Germinal center (tissue), 1 donor: ENCODE measurements at places on chromosomes 2 and 18.

GRCh38 chr2:40240070-40240469, 211.8 kb downstream of the SLC8A1 start:
- no peak for DNase-seq

DNA sequence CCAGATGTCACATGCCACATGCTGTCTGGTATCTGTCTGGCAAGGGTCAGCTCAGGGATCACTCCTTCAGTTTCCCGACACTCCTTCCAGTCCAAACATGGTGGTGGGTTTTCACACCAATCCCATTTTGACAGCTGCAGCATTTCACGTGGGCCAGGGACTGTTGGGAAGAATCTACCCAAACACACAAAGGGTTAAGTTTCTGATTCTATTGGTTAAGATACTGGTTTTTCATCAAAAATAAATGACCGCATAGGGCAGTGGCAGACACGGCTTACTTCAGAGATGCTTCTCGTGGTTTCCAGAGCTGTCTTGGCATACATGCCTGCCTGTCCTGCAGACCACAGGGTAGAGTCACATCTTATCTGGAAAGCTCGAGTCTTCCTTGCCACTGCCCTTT, 79.7 kb downstream of the PSMG2 start:
- no peak for DNase-seq

- DNase-seq: no peak
Observed at GRCh38 chr2:14745288-14746076, 113.0 kb downstream of the LRATD1 start.

DNA sequence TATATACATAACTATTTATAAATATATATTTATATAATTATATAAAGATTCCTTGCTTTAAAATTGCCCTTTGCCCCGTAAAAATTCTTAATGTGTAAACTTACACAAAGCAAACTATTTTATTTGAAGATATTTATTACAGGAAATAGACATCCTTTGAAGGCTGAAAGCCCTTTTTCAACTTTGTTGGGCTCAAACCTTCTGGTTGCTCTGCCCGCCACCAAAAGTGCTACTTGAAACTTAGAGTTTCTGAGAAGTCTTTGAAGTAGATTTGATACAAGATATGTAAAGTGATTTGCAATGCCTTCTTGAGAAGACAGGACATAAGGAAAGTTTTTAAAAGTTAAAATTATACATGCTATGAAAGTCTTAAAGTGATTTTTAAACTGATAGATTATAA, 36.6 kb upstream of the METAP1D start:
- no peak for DNase-seq

GRCh38 chr2:42446503-42447271, 47.1 kb downstream of the KCNG3 start:
- no peak for DNase-seq

- peak; percentile 78 for DNase-seq
Observed at GRCh38 chr2:178450524-178450773, 526 bp downstream of the PRKRA start.

GRCh38 chr2:48009256-48009655, 103.0 kb upstream of the FBXO11 start:
- DNase-seq: no peak

DNA sequence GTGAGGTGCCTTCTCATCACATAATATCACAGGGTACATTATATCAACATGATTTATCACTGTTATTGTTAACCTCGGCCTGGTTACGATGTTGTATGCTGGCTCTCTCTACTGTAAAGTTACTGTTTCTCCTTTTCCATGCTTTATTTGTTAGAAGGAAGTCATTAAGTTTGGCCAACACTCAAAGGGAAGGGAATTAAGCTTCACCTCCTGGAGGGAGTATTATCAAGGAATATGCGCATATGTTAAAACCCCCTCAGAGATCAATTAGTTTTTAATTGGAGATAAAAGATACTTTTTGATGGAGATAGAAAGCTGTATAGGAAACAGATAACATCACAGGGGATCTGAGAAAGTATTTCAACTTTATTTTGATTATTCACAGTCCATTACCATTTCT, 221.6 kb downstream of the DLGAP1 start:
- DNase-seq: no peak

DNA sequence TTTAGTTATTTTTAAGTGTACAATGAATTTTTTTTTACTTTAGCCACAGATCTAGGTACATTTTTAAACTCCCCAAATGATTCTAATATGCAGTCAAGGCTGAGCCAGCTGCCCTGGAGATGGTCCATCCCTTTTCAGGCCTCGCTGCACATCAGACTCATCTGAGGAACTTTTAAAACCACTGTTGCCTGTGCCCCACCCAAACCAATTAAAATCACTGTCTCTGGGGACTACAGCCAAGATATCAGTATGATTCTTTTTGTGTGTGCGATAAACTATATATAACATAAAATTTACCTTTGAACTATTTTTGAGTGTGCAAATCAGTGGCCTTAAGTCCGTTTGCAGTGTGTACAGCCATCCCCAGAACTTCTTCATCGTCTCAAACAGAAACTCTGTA, 9.1 kb upstream of the MALT1 start:
- no peak for DNase-seq

DNA sequence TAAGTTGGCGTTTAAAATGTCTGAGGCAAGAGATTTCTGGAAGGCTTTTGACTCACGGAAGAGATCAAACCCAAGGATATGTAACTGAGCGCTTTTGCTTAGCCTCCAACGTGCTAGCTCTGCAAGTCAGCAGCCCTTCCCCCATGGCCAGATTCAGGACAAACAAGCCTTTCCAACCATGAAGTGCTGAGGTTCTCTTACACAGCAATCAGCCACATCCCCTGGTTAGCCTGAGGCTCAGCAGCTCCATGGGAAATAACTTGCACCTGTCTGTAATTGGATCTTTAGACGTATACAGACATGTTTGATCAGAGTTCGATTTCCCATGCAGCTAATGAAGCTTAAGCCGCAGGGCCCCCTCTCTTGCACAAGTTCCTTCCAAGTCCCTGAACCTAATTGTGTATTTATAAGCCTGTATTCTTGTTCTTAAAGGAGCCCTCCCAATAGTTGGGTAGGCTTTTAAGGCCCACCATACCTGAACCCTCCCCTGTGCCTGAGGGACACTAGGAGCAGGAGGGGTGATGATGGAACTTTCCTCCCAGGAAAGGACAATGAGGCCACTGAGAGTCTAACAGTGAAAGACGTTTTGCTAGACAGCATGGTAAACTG, 2.1 kb upstream of the TMEM131 start:
- no peak for DNase-seq

DNA sequence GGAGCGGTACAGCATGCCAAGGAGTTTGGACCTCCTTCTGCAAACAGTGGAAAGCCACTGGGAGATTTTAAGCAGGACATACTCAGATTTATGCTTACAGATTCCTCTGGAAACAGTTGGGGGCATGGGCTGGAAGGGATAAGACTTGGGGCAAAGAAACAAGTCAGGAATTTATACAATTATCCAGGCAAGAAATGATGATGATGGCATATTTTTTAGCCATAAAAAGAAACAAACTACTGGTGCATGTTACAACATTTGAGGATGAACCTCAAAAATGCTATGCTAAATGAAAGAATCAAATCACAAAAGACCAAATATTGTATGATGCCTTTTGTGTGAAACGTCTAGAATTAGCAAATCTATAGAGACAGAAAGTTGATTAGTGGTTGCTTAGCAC, 13.5 kb upstream of the VIT start:
- no peak for DNase-seq

DNA sequence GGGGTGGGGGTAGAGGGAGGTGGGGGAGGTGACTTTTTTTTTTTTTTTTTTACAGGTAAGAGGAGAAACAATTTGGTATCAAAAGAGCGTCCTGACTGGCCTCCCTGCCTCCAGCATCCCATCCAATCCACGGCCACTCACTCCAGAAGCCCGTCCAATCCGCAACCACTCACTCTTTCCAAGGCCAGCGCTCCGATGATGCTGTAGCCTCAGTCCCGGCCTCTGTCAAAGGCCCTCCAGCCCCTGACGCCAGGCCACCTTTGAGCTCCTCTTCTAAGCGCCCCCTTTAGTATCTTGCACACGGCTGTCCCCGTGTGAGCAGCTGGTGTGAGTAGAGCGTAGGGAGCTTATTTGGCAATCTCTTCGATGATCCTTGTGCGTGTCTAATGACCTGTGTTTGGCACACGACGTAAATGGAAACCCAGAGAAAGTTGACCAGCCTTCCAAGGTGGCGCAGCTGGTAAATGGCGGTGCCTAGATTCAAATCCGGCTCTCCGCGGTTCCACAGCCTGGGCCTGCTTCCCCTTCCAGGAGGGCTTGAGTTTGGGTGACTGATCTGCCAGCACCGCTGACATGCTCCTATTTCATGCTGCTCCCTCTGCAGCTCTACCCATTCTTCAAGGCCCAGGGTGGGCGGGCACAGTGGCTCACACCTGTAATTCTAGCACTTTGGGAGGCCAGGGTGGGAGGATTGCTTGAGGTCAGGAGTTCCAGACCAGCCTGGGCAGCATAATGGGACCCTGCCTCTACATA, 23.8 kb upstream of the PXDN start:
- no peak for DNase-seq

DNA sequence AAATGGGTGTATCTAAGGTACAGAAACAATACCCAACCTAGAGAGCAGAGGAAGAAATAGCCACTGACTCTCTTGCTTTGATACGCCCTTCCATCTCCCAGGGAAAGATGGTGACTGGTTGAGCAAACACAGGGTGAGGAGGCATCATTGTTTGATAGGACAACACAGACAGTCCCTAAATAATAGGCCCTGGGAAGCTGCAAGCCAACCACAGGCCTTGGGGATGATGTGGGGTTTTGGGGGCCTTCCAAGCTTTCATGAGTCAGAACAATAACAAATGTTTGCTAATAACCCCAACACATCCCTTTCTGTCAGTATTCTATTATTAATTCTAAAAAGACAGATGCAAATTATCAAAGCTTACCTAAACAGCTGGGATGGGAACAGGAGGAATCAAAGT, 9.8 kb downstream of the LGALSL start:
- DNase-seq: no peak

- DNase-seq: no peak
Observed at GRCh38 chr2:181407171-181407570, 50.0 kb upstream of the ITGA4 start.

DNA sequence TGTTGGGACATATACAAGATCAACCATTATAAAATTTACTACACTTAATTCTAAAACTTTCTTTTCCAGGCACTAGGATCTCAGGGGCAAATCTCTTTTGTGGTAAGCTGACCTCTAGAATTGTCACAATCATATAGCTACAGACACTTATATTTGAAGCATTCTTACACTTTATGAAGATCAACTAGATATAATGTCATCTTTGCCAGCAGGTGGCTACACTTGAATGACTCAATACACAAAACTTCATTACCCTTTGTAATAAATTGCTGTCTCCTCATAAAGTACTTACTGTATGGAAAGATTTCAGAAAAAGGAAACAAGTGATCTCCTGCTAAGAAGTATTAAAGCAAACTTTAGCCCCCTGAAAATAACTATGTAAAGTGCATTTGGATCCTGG, 77.8 kb downstream of the RDH14 start:
- DNase-seq: no peak

- no peak for DNase-seq
Observed at GRCh38 chr2:195961873-195962272, 106.8 kb downstream of the DNAH7 start.

GRCh38 chr2:4715065-4715464, 977.1 kb upstream of the SOX11 start:
- no peak for DNase-seq

DNA sequence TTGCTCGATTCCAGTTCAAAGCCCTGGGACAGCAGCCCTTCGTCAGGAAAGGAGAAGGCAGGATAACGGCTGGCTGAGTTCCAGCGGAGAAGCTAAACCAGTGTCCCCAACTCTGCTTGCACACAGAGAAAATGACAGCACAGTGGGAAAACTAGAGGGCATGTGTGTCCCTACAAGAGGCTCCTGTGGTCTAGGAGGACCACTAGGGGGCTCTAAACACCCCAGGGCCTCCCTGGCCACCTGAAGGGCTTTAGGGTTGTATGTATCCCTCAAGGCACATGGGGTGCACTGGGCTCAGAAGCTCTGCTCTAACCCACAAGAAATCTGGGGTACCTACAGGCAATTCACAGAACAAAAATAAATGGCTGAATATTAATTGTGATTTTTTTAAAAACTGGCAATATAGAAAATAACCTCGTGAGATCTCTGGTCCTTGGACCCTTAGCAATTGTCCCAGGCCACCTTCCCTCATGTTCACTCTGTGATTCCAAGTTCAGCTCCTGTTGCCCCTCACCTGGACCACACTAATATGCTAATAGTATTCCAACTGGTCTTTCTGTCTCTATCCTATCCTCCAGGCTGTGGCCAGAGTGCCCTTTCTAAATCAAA, 17.5 kb downstream of the STAT1 start:
- DNase-seq: peak; percentile 71
